LHCN-M2 (cell line): ENCODE measurements at places on chromosomes 7 and 10.

- DNase-seq, result no peak
These were observed 8.0 kb upstream of the MBL2 start for GRCh38 chr10:52780391-52781155.

GRCh38 chr7:64516451-64516850 is 46.4 kb downstream of the ZNF680 start:
- DNase-seq, result peak; percentile 72

DNA sequence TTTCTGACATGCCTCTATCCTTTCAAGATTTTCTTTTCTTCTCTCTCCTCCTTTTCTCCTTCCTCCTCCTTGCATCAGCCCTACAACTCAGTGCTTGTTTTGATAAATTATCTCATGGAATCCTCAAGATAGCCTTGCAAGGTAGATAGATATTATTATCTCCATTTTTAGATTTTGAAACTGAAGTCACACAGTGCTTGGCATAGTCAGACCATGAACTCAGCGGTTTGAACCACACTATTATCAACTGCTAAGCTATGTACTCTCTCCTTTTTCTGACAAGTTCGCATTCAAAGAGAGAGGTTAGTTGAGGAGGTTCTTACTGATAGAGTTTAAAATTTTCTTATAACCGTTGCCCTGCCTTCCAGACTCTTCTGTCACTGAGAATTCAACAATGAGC is 79.1 kb downstream of the SUGCT start:
- DNase-seq, result no peak

DNA sequence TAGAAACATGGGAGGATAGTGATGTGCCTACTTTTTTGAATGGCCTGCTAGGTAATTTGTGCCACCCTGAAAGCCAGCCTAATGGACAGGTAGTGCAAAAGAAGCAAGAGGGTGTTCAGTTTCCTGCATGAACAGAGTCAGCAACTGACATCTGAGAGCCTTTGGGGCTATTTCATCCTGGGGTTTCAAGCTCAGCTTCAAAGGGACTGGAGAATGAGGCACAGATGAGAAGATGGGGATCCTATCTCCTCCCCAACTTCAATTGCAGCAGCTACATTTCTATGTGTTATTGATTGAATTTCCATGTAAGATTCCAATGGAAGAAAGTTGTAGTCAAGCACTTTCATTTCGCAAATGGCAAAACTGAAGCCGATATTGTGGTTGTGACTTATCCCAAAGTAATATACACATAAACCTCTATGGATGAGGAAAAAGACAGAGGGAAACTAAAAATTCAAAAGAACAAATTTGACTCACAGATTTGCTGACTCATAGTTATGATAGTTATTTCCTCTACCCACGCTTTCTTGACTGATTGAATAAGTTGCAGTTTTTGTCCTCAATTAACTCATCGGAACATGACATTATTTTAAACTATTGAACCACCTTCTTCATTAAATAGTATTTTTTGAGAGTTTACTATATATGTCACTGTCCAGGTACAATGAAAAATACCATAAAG is 42.6 kb upstream of the NRP1 start:
- DNase-seq, result peak; percentile 87
